CD4-positive, alpha-beta T cell treated with Interleukin-6 at 100 ng/mL for 8 hours (primary cell): ENCODE measurements at places on chromosomes 1 and 21.

GRCh38 chr1:16440131-16440469, 424 bp upstream of the NECAP2 start:
- no peak for DNase-seq

- DNase-seq = no peak
Observed at GRCh38 chr1:54273795-54274163, 73.8 kb downstream of the MRPL37 start.

- DNase-seq = no peak
Observed at GRCh38 chr1:93732514-93732913, 50.9 kb upstream of the BCAR3 start.

DNA sequence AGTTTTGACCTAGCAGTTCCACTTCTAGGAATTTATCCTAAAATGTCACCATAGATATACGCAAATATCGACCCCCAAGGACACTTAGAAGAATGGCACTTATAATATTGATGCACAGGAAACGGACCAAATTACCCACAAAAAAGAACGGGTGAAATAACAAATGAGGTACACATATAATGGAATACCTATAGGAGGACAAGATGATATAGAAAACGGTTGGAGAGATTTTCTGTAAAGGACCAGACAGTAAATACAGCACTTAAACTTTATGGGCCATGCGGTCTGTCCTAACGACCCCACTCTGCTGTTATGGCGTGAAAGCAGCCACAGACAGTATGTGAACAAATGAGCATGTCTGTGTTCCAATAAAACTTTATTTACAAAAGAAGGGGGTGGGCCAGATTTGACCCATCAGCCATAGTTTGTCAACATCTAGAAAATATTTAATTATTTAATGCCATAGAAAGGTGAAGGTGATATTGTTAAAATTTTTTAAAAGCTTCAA, 2.4 kb downstream of the TMPRSS3 start:
- no peak for DNase-seq

- DNase-seq = peak; percentile 62
Observed at GRCh38 chr1:109499661-109500536, 6.0 kb downstream of the CYB561D1 start.

GRCh38 chr21:16457498-16457897, 727.7 kb downstream of the USP25 start:
- DNase-seq = no peak

GRCh38 chr21:35227786-35228185, 178.7 kb upstream of the RUNX1 start:
- DNase-seq = no peak

DNA sequence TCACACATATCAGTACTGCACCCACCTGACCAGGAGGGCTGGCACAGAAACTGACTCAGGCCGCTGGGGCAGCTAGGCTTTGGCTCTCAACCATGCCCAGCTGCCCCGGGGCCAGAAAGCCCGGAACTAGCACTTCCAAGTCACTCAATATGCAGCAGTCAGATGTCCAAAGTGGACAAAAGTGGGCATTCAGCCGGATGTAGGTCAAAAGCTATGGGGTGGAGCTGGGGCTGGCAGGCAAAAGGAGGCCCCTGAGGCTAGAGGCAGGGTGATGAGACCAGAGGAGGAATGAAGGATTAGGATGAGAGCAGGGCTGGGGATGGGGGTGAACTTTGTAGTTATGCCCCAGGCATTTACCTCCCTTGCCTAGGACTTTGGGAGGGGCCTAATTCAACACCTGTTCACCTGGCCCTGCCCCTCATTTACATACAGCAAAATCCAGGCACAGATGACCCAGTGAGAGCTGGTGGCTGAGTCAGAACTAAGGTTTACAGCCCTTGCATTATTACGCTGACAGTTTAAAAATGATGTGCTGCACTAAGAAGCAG, 30.7 kb upstream of the EDN2 start:
- DNase-seq = no peak

- DNase-seq = no peak
Observed at GRCh38 chr1:52502789-52503188, 50.1 kb downstream of the TUT4 start.

DNA sequence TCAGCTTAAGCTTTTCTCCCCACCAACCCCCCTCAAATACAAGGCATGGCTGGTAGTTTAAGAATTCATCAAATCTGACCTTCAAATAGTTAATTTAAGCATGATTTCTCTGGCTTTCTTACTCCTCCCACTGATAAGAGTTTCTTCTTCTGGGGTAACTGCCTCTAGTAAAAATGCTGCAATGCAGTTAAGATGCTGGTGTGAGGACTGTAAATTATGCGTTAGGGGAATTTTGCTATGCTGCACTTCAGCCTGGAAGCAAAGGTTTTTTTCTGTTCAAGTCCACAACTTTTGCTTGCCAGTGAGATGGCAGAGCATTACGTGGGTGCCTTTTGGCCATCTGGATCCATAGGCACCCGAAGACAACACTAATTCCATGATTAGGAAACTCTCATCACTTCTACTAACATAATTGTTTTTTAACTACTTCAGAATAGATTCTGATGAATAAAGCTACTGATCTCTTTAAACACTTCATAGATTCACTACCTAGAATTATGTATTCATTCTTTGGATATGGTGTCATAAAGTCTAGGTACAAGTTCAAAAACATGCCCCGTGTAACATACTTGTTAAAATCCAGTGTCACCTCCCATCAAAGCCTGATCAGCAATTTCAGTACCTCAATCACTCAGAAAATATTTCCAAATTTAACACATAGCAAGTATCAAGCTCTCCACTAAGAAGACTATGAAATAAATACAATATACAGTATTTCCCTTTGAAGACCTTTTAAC, 8.8 kb upstream of the SMYD2 start:
- DNase-seq = no peak

DNA sequence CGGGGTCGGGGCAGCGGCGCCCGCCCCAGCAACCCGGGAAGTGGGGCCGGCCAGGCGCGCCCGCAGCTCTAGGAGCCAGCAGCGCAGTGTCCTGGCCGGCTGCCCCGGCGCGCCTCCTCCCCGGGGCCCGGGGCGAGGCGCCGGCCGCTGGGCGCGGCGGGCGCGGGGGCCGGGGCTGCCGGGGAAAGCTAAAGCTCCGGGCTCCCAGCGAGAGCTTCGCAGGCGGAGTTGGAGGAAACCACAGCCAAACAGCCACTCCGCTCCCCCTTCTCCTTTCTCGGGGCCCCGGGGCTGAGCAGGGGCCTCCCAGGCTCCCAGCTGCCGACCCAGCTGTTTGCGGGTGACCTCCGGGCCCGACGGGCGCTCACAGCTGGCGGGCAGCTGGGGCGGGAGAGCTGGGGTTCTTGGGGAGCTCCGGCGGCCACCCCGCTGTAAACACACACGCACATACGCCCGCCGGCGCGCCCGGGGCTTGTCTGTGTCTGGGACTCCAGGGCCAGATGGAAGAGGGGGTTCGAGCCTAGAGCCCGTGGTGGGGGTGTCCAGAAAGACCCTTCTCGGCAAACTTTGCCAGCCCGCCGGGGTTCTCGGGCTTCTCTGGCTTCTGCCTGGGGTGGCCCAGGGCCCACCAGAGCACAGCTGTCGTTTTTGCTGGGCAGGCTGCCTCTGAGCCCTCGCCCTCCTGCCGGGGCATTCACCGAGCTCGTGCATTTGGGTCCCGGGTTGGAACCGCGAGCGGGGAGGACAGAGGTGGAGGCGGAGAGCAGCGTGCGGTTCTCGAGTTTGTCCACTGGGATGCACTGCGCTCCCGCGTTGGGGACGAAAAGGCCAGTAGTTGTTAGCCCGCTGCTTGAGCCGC, 1.5 kb downstream of the AJAP1 start:
- DNase-seq = no peak

GRCh38 chr1:3192825-3193224, 123.8 kb downstream of the PRDM16 start:
- no peak for DNase-seq

- DNase-seq = no peak
Observed at GRCh38 chr1:43128816-43129215, 43.3 kb downstream of the EBNA1BP2 start.

DNA sequence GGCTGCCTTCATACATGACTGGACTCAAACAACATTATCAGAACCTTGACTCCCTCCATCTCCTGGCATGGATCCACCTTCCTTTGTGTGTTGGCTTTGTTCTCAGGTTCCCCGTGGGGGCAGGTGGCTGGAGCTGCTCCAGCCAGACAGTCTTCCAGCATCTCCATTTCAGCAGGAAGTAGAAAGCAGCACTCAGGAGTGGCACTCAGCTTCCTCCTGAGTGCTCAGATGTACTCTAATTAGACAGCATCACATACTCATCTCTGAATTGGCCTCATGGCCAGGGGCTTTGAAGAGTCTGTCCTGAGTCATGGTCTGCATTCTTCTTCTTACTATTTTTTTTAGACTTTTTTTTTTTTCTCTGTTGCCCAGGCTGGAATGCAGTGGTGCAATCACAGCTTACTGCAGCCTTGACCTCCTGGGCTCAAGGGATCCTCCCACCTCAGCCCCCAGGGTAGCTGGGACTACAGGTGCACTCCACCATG, 27.9 kb downstream of the OVAAL start:
- no peak for DNase-seq

GRCh38 chr1:203641503-203641890, 14.9 kb downstream of the ATP2B4 start:
- no peak for DNase-seq

GRCh38 chr1:94061513-94062443, 59.2 kb downstream of the ABCA4 start:
- no peak for DNase-seq

DNA sequence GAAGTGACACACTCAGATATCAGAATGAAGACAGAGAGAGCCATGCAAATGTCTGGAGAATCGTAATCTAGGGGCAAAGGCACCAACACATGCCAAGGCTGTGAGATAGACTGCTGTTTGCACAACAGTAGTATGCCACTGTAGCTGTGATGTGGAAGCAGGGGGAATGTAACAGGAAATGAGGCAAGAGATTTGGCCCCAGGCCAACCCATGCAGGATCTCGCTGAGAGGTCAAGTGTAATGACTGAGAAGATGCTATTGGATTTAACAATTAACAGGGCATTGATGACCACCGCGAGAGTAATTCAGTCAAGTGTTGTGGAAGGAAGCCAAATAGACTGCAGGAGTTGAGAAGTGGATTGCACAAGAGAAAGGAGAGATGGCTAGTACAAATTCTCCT, 107.3 kb upstream of the ST6GALNAC5 start:
- no peak for DNase-seq
